ENCODE measurements at places on chromosomes 5 and 9.
A peak's percentile ranks its signal among the peaks of the same experiment; 100 is the strongest.

- DNase-seq: no peak
Measured at GRCh38 chr9:15499139-15499538, 11.6 kb downstream of the PSIP1 start.

DNA sequence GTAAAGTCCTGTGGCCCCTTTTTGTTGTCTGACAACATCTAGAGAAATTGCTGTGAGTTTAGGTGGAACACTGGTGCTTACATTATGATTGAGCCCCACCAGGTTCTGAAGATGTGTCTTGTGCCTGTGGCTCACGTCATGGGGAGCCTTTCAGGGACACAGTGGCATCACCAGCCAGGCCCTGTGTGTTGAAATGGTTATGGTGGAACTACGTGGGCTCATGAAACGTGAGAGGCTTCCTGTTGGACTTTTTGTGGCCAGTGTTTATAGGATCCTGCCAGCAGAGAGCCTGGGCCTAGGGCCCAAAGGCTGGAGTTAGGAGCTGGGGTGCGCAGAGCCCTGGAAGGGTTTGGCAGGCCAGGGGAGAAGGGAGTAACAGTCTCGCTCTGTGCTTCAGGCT lies 46.8 kb downstream of the TENT4A start:
- DNase-seq: no peak

DNA sequence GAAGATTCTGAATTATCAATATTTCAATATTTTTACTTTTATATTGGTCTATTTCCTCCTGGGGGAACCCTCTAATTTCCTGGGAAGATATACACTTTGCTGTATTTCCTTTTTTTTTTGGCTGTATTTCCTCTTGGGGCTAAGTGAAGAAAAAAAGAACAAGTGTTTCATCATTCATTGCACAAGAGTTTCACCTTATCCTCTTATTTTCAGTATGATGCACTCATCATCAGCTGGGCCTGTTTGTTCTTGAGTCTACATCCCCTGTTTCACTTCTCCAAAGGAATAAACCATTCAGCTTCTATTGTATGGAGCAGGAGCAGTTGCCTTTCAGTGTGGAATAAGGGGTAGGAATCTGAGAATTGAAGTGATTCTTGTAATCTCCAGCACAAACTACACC lies 210.8 kb downstream of the FAM170A start:
- no peak for DNase-seq

GRCh38 chr5:16542236-16542635 lies 74.6 kb downstream of the RETREG1 start:
- DNase-seq: no peak

DNA sequence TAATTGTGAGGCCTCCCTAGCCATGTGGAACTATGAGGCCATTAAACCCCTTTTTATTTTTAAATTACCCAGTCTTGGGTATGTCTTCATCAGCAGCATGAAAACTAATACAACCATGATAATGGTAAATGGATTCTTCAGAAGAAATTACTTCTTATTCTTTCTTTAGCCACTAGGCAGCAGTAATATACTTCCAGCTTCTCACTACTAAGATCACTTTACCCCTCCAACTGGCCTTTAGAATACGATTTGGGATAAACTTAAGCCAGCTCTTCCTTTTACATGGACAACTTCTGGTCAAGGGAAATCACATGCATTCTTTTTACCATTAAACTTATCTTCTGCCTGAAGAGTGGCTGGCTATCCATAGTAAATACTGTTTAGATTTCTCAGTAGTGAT lies 355.4 kb downstream of the MAN2A1 start:
- DNase-seq: no peak

DNA sequence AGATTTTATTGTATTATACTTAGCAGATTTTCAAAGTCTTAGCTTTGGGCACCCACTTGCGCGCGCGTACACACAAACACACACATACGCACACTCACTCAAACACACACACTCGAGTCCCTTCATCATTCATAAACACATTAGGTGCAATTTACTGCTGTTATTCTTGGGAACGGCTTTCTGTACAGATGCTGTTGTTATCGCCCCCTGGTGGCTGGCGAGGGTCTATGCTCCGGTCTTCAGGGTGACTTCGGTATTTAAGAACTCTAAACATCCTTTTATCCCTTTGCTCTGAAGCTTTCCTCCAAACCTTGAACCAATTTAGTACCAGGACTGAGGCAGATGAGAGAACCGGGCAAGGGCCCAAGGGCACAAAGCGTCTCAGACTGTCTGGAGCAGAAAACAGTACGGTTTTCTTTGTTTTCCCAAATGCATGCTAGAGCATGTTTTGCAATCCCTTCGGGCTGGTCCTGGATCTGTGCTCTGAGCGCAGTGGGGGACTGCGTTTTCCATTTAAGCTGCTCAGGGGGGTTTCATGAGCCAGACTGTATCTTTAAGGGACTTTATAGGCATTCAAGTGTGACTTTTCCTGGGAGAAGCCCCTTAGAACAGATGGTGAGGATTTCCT lies 1.7 kb upstream of the SLIT3 start:
- DNase-seq: peak; percentile 80

DNA sequence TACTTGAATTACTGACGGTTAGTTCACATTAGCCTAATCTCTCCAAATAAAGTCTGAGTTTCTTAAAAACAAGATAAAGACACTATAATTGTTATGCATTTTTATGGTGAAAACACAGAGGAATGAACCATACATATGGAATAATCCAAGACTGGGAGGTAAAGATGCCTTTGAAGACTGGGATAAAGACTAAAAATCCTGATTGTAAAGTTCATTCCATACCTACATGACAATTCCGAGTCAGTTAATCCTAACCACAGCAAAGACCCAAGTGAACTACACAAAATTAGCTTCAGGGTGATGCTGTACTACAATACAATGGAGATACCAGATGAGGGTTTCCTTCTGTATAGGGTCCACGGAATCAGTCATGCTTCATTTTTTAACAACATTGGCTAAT lies 6.3 kb downstream of the AP3B1 start:
- no peak for DNase-seq

GRCh38 chr9:127224883-127225739 lies 39.5 kb upstream of the GARNL3 start:
- DNase-seq: peak; percentile 98

DNA sequence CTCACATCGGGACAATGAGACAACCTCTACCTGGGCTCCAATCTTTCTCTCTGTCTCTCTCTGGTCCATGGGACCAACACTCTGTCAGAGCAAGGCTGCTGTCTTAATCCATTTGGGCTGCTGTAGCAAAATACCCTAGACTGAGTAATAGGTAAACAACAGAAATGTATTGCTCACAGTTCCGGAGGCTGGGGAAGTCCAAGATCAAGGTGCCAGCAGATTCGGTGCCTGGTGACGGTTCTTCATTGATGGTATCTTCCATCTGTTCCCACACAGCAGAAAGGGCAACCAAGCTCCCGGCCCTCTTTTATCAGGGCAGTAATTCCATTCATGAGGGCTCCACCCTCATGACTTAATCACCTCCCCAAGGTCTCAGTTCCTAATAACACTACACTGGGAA lies 61.3 kb upstream of the SPOCK1 start:
- DNase-seq: no peak

GRCh38 chr5:150067405-150067960 lies 18.9 kb downstream of the CSF1R start:
- peak; percentile 43 for DNase-seq

GRCh38 chr9:123834889-123835562 lies 94.9 kb downstream of the DENND1A start:
- no peak for DNase-seq

- no peak for DNase-seq
Measured at GRCh38 chr5:17154211-17154996, 63.0 kb upstream of the BASP1 start.

GRCh38 chr9:107008011-107008410 lies 145.0 kb downstream of the ZNF462 start:
- DNase-seq: no peak

DNA sequence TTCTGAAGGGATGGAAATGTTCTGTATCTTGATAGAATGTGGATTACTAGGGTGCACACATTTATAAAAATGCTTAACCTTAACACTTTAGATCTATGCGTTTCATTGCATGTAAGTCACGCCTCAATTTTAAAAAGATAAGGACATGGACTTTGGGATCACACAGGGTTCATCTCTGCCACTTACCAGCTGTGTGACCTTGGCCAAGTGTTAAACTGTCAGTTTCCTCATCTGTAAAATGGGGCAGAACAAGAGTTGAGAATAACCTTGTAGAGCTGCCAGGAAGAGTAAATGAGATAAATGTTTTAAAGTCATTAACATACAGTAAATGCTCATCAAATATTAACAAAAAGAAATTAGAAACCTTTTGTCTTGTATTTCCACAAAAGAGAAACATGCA lies 53.5 kb downstream of the NR6A1 start:
- DNase-seq: no peak

DNA sequence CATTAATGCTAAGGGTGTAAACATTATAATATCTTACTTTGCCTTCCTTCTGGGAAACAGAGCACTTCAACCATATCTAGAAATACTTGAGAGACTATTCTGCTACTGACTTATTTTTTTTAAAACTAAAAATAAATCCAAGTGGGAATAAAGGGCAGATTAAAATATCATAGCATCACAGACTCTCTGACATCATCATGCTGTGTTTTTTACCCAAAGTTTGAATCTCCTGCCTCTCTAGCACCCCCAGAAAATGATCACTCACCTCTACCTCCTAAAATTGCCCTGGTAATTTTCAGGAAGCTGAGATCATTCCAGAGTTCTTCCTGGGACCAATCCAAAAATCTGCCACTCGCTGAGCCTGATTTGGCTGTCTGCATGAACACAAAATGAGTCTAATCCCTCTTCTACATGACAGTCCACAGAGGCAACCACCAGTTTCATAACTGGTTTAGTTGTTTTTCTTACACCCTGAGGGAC lies 813.8 kb upstream of the DMAC1 start:
- DNase-seq: no peak

- no peak for DNase-seq
Measured at GRCh38 chr5:174423558-174423957, 300.8 kb upstream of the MSX2 start.

DNA sequence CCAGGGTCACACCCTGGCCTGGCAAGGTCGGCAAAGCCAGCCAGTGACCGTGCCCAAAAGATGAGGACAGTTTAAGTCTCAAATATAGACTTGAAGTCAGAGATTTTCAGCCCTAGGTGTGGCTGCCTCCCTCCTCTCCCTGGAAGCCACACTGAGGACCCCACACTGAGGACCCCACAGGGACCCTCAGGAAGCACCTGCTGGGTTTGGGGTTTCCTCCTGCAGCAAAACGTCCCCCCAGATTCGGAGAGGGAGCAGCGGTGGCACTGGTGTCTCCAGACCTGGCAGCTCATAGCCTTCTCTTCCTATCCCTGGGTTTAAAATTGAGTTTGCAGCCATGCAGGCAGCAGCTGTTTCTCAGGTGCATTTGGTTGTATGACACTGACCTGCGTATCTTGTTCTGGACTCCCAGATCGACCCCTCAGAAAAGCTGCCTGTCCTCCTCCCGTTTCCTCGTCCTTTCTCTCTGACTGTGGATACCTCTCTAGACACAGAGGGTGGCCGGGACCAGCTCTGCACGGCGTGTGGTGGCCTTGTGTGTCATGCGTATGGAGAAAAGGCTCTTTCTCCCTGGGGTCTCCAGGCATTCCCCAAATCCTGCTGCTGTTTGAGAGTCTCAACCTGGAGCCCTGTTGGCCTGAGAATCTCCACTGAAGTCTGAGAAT lies 36.6 kb downstream of the MRPL36 start:
- DNase-seq: peak; percentile 32

DNA sequence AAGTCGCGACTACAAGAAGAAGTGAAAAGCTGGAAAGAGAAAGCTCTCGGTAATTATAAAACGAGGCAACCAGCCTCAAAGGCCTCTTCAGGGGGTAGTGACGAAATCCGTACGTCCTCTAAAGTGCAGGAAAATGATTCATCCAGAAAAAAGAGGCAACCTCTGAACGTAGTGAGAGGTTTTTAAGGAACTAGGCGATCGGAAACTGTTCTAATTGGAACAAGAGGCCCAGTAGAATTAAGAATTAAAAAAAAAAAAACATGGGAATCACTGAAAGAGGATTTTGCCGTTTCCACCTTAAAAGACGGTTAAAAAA lies 1.0 kb downstream of the CSNK1A1 start:
- DNase-seq: no peak

GRCh38 chr5:113608113-113608596 lies 94.7 kb downstream of the YTHDC2 start:
- no peak for DNase-seq

- no peak for DNase-seq
Measured at GRCh38 chr9:8371686-8372085, 572.1 kb upstream of the DMAC1 start.

- DNase-seq: no peak
Measured at GRCh38 chr9:124011460-124012301, at the start of gene LHX2. TSS of gene LHX2 (plus strand) at chr9:124011768. CDS start at chr9:124012349, 581 bp downstream.

GRCh38 chr5:157750320-157750719 lies 6.8 kb downstream of the LSM11 start:
- no peak for DNase-seq

GRCh38 chr5:133775584-133776304 lies 163.4 kb upstream of the FSTL4 start:
- no peak for DNase-seq

DNA sequence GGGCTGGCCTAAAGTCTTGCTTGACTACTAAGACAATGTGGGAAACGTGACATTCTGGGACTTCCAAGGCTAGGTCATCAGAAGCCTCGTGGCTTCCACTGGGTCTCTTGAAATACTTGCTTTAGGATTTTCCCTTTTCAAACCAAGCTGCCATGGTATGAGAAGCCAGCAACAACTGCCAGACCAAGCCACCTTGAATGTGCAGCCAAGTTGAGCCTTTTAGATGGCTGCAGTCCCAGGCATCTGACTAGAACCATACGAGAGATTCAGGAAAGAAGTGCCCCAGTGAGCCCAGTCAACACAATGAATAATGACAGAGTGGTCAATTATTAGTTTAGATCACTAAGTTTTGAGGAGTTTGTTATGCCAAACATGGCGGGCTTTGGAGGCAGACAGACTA lies 143.3 kb downstream of the SLF1 start:
- no peak for DNase-seq

DNA sequence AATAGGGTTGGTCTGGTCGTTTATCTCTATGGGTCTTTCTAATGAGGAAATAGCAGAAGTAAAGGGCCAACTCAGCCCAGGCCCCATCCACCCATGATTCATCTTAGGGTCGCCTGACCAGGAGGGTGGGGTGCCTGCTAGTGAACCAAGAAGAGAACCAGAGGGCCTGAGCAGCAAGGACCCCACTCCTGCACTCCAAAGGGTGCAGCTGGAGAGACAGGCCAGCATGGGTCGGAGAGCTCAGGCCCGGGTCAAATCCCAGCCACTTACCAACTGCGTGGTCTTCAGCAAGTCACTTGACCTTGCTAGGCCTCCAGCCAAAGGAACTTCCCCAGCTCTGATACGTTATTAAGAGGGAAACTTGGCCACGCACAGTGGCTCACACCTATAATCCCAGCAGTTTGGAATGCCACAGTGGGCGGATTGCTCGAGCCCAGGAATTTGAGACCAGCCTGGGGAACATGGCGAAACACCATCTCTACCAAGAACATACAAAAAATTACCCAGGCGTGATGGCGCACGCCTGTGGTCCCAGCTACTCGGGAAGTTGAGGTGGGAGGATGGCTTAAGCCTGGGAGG lies 4.3 kb downstream of the BBLN start:
- DNase-seq: no peak

- no peak for DNase-seq
Measured at GRCh38 chr5:11909471-11909870, 5.2 kb upstream of the CTNND2 start.

GRCh38 chr9:36037549-36038122 lies 923 bp downstream of the RECK start:
- DNase-seq: no peak

- no peak for DNase-seq
Measured at GRCh38 chr9:130694205-130694604, 625 bp downstream of the EXOSC2 start.

GRCh38 chr9:8633784-8634183 lies 834.2 kb upstream of the DMAC1 start:
- no peak for DNase-seq

Data from upper lobe of right lung (tissue), 1 donor.